Stimulated activated CD8-positive, alpha-beta memory T cell treated with anti-CD3 and anti-CD28 coated beads, Interleukin-15, amount 100 ng/mL, for 4 hours (primary cell): ENCODE measurements at places on chromosomes 2 and 18.

- no peak for DNase-seq
Measured at GRCh38 chr2:27779417-27780055, 8.0 kb downstream of the MRPL33 start.

- no peak for DNase-seq
Measured at GRCh38 chr18:56390626-56391025, 247.8 kb downstream of the TXNL1 start.

DNA sequence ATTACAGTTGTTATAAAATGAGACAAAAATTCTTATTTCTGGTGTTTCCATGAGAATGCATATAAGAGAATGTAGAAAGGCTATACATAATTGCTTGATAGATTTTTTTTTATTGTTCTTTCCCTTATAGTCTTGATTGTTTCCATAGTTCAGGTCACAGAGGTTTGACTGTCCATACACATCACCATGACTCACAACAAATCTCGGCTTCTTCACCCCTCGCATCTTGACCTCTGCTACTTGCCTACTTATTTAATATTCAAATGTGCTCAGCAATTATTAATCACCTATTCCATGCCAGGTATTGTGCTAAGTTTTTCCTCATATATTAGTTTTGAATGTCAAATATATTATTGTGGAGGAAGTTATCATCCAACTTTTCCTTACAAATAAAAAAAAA, 789.6 kb downstream of the RNF144A start:
- no peak for DNase-seq

DNA sequence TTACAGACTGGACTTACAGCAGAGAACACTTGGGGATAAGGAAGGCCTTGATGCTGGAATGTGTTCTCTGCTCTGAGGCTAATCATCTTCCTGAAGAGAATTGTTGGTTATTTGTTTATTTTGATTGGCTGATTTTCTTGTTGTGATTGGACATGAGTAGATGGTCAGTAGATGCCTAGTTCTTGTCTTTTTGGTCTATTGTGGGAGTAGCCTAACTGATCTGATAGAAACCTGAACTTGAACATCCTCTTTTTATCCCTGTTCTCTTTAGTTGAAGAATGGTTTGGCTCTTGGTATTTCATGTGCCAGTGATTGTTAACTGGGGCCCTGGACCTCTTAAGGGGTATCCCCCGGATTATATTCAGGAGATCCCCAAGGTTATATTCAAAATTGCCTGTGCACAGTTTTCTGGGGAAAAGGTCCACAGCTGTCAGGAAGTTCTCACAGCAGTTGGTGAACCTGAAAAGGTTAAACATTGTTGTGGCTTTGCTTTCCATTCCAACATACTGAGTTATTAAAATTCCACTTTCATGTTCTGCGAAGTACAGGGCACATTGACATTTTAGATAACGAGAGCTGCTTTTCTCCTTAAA, 13.6 kb downstream of the TWSG1 start:
- no peak for DNase-seq

GRCh38 chr2:24814516-24814915, 21.3 kb downstream of the CENPO start:
- DNase-seq: no peak
